ENCODE measurements at places on chromosomes 4 and X.

GRCh38 chrX:15343075-15343476 is 7.8 kb upstream of the PIGA start:
- DNase-seq, result no peak

DNA sequence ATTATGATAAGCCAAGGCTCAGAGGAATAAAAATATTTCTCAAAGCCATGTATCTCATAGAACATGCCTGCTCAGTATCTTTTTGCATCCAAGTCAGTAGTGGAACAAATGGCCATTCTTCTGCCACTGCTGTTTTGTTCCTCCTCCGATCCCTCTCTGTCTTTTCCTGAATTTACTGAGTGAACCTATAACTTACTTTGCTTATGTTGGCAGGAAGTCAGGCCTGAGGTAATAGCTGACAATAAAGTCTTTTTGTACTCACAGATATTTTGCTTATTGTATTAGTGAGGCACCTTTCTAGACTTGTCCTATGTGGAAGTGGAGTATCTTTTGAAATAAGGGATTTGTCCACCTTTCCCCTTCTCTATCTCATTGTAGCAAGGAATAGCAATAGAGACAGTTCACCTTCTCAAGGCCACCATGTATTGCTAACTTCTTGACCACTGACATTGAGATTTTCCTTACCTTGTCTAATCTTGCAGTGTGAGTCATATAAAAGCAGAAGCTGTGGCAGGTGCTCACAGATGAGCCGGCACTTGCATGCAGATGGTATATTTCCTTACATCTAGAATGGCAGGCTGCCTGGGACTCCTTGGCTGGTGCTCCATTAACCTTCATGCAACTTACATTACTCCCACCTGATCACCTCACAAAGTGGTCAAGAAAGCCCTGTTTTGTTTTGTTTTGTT is 68.2 kb downstream of the AGTR2 start:
- no peak for DNase-seq

DNA sequence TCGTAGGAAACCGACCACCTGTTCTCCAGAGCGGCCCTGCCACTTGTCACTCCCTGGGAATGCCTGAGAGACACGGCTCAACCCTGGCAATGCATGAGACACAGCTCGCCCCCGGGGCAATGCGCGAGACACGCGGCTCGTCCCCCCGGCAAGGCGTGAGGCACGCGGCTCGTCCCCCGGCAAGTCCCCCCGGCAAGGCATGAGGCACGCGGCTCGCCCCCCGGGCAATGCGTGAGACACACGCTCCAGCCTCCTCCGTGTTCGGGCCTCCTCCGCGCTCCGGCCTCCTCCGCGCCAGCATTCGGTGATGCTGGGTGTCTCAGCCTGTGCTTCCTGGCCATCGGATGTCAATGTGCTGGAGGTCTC is 27.5 kb upstream of the CPLX1 start:
- DNase-seq, result no peak

DNA sequence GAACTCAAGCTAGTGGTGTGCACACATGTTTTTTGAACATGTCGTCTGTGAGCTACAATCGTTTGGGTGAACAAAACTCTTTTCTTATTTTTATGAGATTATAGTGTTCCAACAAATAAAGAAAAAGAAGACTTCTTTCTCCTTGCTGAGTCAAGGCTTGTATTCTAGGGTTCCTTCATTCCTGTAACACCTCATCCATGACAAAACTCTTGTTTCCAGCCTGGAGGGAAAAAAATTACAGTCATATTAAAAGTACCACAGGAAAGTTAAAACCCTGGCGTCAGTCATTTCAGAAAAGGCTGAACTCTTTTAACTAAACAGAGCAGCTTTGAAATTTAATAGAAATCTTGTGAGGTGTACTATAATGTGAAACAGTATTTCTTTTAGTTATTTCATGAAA is 79.2 kb upstream of the BOD1L1 start:
- no peak for DNase-seq

DNA sequence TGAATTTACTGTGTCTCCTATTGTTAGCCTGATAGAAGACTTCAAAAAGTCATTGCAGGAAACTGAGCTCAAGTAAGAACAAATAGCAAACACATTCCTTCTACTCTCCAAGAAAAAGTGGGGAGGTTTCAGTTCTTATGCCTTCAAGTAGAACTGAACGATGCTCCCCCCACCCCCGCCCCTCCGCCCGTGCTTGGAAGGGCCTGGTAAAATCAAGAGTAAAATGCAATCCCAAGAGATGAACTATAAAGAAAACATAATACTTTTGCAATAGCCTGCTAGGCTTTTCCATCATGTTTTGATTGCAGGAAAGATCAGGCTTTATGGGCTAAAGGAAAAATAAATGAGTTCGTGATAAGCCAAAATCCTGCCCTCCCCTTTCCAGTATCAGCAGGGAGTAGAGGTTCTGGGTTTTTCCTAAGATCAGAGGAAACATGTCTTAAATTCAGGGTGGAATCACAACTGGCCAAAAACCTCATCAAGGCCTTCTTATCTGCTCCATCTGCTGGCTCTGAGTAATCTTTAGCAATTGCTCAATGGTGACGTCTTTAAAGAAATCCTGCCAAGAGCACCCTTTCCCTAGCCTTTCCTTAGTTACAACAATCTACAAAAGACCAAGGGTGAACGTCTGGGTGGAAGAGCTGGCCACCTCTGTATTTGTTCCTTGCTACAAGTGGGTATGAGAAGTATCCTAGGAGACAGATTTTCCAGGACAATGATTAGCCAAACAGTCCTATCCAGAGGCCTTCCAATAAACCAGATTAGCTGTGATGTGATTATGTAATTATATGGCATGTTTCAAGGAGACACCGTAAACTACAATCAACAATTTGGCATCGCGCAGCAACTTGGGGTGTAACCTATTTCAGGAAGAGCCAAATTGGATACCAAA is 66.3 kb upstream of the FAM9C start:
- DNase-seq, result no peak

DNA sequence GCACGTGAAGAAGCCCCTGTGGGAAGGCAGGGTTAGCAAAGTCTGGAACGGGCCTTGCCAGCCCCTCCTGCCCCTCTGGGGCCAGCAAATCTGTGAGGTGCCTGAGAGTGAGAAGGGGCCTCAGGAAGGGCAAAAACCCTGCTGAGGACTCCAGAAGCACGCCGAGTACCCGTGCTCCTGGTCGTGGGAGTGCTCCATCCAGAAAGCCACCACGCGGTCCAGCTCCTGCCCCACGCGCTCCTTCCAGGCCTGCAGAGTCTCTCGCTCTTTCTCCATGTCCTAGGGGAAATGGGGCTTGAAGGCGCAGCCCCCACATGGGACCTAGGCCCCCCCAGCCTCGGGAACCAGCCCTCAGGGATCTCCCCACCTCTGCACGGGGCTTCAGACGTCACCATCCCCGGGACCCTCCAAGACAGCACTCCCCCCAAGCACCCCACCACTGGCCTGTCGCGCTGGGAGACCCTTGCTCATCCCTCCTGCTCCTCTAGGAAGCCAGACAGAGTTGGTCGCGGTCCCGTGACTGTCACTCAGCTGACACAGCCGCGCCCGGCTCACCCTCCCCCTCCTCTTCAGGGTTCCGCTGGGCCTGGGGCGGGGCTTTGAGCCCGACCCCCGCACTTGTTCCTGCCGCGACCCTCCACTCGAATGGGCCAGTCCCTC is at the start of gene RENBP:
Gene RENBP, minus strand, starts transcription at position 504 of the 660 bp plus-strand sequence. Its CDS starts 33 bp downstream, at position 471.
- no peak for DNase-seq

Data from right kidney (tissue), 9 donors.